ENCODE measurements at places on chromosomes 13 and 19.

DNA sequence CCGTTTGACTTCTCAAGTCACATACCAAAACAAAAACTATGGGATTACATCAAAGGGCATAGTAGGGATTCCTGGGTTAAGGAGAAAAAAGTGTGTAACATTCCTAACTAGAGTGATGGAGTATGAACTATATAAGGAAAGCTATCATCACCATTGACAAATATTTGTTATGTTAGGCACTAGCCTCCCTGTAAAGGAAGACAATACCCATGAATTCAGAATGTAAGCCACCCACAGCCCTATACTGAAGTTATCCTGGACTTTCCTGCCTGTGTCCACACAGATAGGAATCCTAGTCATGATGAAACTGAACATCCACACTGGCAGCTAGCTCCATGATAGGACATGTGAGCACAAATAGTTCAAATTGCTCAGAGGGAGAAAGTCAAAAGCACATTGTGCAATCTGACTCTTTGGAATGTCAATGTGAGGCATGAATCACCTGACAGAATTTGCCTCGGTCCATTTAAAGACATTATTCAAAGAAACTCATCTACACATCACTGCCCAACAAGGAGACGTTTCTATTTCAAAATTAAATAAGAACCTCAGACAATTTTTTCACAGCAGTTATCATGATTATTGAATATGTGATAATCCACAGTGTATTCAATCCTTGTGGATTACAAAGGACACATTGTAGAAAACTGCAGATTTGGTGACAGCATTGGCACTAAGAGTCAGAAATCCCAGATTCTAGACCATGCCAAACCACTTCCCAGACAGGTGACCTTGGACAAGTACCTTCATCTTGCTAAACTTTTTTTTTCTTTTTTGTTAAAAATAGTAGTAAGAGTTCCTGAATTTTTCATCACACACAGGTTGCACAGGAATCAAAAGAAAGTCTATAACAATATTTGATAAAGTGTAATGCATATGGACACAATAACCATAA is 529.3 kb downstream of the IRS2 start:
- H3K36me3 ChIP-seq, result no peaks in the 10 kb centered on the region
- no peak overlapping the region for H3K4me3 ChIP-seq
- no peaks in the 10 kb centered on the region for H3K4me1 ChIP-seq
- H3K27me3 ChIP-seq, result peaks cover 13% of the 10 kb centered on the region
- DNase-seq, result no peak
- H3K27ac ChIP-seq, result no peak overlapping the region

GRCh38 chr19:749811-750210 is 1.1 kb upstream of the MISP start:
- H3K4me3 ChIP-seq, result no peak overlapping the region
- H3K36me3 ChIP-seq, result no peaks in the 10 kb centered on the region
- no peak for DNase-seq

DNA sequence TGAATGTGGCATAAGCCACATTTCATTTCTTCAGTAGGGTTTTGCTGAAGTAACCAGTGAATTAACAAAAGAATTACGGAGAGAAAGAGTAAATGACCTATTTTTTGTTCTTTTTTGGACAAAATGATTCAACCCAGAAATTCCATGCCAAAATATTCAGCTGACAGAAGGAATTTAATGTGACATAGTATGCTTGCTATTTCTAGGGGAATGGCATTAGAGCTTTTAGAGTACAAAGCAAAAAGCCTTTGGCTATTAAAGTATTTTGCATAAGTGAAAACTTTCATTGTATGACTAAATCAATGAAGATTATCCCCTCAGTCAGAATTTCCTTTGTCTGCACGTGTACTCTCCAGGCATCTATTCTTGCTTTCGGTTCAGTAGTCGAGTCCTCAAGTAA is 465.3 kb downstream of the COG6 start:
- H3K4me3 ChIP-seq, result no peak overlapping the region
- H3K27me3 ChIP-seq, result no peaks in the 10 kb centered on the region
- no peaks in the 10 kb centered on the region for H3K36me3 ChIP-seq
- no peak for DNase-seq

GRCh38 chr13:67438465-67438864 is 208.3 kb upstream of the PCDH9 start:
- no peak overlapping the region for H3K27ac ChIP-seq
- no peak overlapping the region for H3K4me3 ChIP-seq
- no peak for DNase-seq
- H3K36me3 ChIP-seq, result no peaks in the 10 kb centered on the region

DNA sequence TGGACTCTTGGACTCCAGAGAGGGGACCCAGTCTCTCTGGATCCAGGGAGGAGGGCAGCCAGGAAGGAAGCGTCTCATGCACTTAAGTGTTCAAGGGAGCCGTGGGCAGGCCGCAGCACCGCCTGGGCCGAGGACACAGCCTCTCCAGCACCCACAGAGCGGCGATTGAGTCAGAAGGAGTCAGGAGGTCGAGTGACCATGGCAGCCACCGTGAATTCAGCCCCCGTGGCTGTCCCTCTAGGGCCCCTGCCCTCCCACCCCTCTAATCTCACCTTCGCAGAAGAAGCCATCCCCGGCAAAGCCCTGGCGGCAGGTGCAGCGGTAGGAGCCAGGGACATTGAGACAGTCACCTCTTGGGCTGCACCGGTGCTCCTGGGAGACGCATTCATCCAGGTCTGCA is 38.0 kb downstream of the FBN3 start:
- H3K36me3 ChIP-seq, result no peaks in the 10 kb centered on the region
- peaks cover 23% of the 10 kb centered on the region for H3K27me3 ChIP-seq
- H3K4me1 ChIP-seq, result no peaks in the 10 kb centered on the region
- H3K4me3 ChIP-seq, result no peak overlapping the region
- H3K27ac ChIP-seq, result no peak overlapping the region

DNA sequence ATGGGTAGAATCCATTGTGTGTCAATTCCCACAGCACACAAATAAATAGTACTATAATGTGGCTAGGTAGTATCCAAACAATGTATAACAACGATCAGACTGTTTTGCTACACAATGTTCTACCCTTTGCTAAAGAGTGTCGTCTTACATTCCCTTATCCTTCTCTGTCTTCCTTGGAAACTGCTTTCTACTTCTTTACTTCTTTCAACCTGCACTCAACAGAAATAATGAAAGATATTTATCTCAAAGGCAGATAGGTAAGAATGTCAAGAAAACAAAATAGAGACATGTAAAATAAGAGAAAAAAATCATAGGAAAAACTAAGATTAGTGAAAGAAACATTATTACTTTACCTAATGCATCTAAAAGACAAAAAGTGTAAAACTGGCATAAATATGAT is 814.7 kb downstream of the PCDH9 start:
- no peaks in the 10 kb centered on the region for H3K27me3 ChIP-seq
- no peaks in the 10 kb centered on the region for H3K36me3 ChIP-seq
- H3K27ac ChIP-seq, result no peak overlapping the region

- no peaks in the 10 kb centered on the region for H3K4me1 ChIP-seq
- H3K27ac ChIP-seq, result no peak overlapping the region
- no peaks in the 10 kb centered on the region for H3K27me3 ChIP-seq
Measured at GRCh38 chr13:47672245-47673008, 328.6 kb downstream of the SUCLA2 start.
